ENCODE measurements at places on chromosomes 11 and 22. TPM values are rescaled to one million over a fixed set of nuclear protein-coding genes. Genes with fewer than 3 reads are reported as not detected.

- no peak for DNase-seq
These were observed 13.9 kb downstream of the CD82 start for GRCh38 chr11:44579302-44579761.

- DNase-seq, result no peak
These were observed 31.6 kb upstream of the ME3 start for GRCh38 chr11:86703987-86704386.

GRCh38 chr11:79219186-79220045, 221.4 kb downstream of the TENM4 start:
- DNase-seq, result no peak

DNA sequence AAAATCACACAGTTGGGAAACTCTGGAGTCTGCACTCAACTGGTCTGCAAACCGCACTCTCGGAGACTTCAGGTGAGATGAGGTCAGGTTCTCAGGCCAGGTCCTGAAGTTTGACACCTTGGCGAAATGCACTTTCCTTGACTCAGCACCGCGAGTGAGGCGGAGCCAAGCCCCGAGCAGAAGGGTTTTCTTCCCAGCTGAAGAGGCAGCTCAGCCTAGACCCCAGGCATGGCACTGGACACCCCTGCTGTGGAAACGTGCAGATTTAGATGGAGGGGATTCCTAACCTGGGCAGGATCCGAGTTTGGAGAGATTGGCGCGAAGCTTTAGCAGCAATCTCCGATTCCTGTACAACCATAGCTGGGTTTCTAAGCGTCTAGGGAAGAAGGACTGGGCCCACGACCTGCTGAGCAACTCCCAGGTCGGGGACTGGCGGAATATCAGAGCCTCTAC, 835 bp upstream of the MYOD1 start:
- no peak for DNase-seq

DNA sequence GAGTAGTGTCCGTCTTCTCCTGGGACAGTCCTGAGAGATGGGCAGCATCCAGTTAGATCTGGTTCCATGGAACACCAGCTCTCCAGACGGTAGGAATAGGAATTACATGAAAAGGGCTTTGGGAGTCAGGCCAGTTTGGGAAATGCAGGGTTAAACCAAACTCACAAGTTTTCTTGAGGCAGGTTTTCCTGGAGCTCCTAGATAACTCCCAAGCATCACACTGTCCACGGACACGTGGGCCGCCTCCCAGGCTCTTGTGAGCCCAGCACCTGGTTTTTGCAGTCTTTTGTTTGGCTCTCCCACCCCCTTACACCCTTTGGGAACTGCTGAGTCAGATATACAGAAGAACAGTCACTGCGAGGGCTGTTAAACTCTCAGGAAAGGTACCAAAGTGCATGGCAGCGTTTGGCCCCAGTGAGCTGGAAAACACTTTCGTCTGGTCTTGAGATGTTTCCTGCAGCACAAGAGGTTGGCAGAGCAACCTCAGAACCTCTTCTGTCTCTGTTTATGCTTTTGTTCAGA, 90.0 kb downstream of the BCR start:
- DNase-seq, result no peak

DNA sequence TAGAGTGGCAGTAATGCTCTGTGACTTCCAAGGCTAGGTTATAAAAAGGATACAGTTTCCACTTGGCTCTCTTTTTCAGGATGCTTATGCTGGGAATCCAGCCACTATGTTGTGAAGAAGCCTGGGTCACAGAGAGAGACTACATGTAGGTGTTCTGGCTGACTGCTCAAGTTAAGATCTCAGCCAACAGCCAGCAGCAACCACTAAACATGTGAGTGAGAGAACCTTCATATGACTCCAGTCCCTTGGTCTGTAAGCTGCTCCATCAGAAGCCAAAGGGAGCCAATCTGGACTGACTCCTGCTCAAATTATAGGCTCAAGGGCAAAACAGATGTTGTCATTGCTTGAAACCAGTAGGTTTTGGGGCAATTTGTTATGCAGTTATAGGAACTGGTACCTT, 162.7 kb downstream of the MAML2 start:
- no peak for DNase-seq

DNA sequence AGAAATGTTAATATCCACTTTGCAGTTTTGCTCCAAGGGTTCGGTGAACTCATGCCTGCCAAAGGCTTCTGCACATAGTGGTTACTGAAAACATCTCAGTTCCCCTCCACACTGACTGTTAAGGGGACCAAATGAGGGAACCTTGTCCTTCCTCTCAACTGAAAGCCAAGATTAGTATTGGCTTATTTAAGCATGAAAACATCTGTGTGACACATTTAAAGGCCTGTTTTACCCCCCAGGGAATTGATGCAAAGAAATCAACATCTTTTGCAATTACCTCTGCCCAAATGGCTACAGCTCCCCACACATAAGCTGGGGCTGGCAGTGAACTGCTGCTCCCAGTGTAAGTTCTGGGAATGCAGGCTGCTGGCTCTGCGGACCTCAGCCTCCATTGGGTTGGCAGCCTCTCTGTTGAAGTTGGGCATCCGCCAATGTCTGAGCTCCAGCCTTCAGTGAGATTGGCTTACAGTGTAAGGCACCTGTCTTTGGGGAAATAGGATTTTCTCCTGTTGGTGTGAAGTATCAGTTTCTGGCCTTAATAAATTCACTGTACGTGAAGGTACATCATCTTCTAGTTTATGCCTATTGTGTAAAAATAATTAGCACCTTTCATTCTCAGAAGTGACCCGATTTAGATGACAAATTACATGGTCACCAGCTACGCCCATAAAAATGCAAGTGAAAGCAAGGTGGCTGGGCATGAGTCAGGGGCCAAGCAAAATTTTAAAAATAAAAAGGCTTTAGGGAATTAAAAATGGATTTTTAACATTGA, 213.4 kb upstream of the SYN3 start:
- no peak for DNase-seq

DNA sequence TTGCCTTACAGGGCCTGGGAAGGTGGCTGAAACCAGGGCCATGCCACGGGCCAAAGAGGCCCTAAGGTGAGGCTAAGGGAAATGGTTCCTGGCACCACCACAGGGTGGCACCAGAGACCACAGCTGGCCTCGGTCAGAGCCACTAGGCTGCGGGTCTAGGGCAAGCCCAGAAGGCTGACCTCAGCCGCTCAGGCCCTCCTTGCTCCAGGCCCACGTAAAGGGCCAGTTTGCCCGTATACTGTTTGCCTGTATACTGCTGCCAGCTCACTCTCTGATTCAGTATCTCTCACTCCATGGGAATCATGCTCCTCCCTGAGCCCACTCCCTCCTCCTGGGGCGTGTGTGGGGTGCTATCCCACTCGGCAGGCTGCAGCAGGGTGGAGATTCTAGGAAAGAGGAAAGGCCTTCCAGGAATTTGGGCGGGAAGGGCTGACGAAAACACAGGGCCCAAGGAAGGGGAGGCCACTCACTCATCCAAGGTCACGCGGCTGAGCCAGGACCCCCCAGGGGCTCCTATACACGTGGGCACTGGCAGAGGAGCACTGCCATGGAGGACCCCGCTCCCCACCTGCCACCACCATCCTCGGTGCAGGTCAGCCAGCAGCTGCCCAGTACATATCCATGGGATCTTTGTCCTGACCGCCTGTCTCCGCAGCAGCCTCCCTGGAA, 62.4 kb downstream of the NECTIN1 start:
- peak; percentile 74 for DNase-seq

DNA sequence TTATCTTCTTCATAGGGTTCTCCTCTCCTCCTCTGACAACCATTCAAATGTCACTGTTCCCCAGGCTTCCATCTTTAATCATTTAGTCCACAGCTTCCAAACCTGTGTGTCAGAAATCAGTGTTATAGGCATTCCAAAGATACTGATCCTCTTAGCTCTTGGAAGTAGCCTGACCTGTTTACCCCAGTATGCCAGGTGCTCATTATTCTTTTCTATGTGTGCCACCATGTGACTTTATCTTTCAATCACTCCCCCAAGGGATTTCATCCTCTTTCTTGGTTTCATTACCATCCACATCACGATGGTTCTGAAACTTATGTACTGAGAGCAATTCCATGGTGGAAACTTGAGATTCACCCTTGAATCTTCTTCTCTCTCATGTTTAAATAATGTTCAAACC, 7.6 kb downstream of the POU2AF2 start:
- DNase-seq, result no peak

DNA sequence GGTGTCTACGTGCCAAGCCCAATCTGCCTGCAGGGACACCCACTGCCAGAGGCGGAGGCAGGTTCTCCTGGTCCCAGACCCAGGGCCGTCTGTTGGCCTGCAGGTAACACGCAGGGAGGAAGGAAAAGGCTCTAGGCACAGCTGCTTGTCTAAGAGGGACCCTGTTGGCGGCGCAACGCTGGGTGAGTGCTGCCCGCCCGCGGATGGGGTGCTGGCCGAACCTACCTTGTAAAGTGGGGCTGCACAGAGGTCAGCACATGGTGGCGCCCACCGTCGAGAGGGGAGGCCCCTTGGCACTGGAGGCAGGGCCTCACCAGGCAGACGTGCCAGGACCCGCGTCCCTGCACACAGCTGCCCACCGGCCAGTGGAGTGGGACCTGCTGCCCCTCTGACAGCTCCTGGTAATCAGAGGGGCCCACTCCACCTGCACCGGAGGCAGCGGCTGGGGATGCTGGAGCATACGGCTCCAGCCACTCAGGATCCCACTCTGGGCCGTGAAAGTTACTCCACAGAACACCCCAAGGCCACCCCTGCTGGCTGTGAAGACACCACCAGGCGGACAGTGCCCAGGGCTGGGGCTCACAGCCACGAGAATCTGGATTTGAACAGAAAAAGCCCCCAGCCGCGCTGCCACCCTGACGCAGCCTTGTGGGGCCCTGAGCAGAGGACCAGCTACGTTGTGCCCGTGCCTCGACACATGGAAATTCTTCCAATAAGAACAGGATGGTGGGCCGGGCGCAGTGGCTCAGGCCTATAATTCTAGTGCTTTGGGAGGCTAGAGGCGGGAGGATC, 24.0 kb downstream of the TBX1 start:
- DNase-seq, result no peak

Gene TUBGCP6
- 80.1 TPM for total RNA-seq

Gene MEI1
- 82.7 TPM for total RNA-seq

- DNase-seq, result no peak
These were observed 37.4 kb downstream of the SMC1B start for GRCh38 chr22:45376009-45376408.

- DNase-seq, result no peak
These were observed 339.7 kb downstream of the CTTN start for GRCh38 chr11:70737816-70738630.

DNA sequence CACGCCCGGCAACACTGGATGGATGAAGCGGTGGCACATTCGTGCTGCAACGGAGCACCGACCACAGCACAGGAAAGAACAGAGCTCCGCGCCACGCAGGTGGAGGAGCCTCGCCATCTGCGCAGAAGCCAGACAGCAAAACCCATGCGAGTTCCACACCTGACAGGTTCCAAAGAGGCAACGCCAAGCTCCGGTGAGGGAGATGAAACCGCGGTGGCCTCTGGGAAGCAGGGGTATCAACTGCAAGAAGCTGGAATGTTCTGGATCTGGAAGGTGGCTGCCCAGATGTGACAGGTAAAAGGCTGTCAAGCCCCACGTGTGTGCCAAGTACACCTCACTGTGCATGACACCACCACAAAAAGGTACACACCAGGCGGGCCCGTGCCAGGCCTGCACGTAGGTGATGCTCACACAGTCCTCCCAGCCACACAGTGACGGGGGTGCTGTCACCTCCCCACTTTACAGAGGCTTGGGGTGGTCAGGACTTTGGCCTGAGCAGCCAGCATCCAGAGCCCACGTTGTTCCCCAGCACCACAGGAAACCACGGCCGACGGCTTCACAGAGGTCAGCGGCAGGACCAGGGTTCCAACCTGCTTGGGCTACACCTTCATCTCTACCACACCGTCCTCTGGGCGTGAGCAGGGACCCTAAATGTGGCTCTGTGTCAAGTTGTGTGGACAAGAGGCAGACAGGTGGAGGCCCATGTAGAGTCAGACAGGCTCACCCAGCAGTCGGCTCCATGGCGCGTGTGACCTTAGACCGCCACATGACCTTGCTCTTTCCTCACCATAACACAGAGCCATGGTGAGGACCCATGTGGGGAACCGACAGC, 19.7 kb upstream of the EFCAB6 start:
- DNase-seq, result no peak

GRCh38 chr11:117851106-117851505, 25.4 kb downstream of the FXYD6 start:
- DNase-seq, result no peak

Gene MS4A7
- 1.5 TPM for total RNA-seq

GRCh38 chr11:30481330-30481729, 104.8 kb downstream of the MPPED2 start:
- no peak for DNase-seq

DNA sequence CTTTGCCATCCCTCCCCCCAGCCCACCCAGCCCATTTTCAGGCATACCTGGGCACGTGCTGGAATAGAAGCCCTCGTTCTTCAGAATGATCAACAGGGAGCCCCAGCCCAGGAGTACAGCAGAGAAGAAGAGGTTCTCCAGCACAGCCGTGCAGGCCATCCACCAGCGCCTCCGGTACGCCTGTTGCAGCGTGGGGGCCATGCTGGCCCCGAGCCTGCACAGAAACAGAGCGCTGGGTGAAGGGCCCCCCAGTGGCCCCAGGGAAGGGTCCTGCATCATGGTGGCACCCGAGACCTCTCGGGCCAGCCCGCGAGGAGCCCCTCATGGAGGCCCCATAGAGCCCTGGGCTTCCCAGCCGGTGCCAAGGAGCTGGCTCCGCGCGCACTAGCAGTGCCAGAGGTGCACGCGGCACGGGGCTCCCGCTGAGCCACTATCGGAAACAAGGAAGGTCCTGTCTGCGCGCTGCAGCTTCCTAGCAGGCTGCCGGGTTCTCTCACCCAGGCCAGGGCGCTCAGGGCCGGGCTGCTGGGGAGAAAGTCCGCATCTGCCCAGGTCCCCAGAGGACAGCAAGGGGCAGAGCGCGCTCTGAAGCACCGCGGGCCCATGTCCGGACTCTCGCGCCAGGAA, 1.5 kb downstream of the SLC43A1 start:
- no peak for DNase-seq

DNA sequence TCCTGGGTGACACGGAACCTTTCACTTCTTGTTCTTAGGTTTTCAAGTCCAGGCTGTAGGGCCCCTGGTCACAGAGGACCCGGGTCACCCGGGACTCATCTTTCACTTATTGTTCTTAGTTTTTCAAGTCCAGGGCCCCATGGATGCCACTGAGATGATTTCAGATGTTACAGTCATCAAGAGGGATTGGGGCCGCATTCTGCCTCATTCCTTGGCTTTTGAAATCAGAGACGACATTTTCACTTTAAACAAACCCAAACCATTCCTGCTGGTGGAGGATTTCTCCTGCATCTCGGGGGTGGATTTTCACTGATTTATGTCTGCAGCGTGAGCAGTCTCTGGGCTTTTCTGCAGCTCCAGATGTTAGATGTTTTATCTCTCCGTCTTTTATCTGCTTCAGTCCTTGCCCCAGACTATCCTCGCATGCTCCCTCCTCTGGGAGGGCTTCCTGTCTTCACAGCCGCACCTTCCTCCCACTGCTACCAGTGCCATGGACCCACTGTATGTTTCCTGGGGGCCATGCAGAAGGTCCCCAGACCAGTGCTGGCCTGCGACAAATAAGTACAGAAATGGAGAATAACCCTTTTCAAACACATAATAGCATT, 27.4 kb downstream of the FBLN1 start:
- no peak for DNase-seq

Gene PRRG4
- total RNA-seq, result 0.67 TPM
